ENCODE measurements at places on chromosomes 2 and 18.

- no peak for DNase-seq
These were observed 5.8 kb upstream of the MEIS1 start for GRCh38 chr2:66428986-66429612.

- no peak for DNase-seq
These were observed 16.0 kb upstream of the IGFBP5 start for GRCh38 chr2:216711348-216711747.

- DNase-seq = no peak
These were observed 93.8 kb upstream of the MBOAT2 start for GRCh38 chr2:9097239-9097638.

GRCh38 chr2:190582019-190582418 is 47.5 kb upstream of the NEMP2 start:
- DNase-seq = no peak

DNA sequence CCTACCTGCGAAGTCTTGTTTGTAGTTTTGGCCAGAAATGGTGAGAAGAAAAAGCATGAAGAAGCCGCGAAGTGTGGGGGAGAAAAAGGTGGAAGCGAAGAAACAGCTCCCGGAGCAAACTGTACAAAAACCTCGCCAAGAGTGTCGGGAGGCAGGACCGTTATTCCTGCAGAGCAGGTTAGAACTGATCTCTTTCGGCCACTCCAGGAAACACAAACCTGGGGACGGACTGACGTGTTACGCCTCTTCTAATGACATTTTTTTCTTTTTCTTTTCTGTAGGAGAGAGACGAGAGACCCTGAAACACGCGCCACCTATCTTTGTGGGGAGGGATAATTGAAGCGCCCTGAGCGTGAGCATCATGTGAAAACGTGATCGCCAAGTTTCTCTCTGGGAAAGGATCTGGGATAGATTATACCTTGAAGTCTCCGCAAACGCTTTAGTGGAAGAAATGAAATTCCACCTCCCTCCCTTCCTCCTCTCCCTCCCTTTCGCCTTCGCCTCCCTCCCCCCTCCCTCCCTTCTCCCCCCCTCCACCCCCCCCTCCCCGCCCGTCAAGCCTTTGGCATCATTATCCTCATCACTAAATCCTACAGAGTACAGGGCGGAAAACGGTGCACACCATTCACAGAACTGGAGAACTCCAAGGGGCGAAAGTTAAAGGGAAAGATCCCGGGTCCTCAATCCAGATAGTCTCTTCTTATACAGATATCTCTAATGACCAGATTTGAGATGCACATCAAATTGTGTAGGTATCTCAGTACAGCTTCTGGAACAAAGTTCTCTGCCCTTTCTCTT is at the start of gene ZEB2:
TSS of gene ZEB2 (minus strand) at position 186 of the 798 bp plus-strand sequence. CDS start 2,769 bp downstream, outside the sequence.
- no peak for DNase-seq

All from stimulated activated CD4-positive, alpha-beta T cell treated with anti-CD3 and anti-CD28 coated beads, Interleukin-4, amount 100 ng/mL, for 24 hours (primary cell).